NCI-H446 treated with DMSO at 0.1 percent for 48 hours (cell line): ENCODE measurements at places on chromosomes 11 and 22.

DNA sequence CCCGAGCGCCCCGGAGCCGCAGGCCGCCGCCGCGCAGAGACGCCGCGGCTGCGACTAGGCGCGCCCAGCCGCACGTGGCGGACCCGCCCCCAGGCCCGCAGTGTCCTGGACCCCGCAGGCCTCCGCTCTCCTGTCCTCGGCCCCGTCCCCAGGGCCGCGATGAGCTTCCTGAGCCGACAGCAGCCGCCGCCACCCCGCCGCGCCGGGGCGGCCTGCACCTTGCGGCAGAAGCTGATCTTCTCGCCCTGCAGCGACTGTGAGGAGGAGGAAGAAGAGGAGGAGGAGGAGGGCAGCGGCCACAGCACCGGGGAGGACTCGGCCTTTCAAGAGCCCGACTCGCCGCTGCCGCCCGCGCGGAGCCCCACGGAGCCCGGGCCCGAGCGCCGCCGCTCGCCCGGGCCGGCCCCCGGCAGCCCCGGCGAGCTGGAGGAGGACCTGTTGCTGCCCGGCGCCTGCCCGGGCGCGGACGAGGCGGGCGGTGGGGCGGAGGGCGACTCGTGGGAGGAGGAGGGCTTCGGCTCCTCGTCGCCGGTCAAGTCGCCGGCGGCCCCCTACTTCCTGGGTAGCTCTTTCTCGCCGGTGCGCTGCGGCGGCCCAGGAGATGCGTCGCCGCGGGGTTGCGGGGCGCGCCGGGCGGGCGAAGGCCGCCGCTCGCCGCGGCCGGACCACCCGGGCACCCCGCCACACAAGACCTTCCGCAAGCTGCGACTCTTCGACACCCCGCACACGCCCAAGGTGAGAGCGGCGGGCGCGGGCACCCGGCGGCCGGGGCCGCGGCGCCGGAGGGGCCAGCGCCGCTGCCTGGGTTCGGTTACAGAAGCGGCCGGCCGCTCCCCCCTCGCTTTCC is 528 bp downstream of the WEE1 start:
- peak; percentile 59 for DNase-seq

- no peak for DNase-seq
Observed at GRCh38 chr22:21946262-21946925, 6.3 kb downstream of the PPM1F start.

GRCh38 chr11:87421422-87421821 is 383.7 kb downstream of the TMEM135 start:
- DNase-seq: peak; percentile 65

DNA sequence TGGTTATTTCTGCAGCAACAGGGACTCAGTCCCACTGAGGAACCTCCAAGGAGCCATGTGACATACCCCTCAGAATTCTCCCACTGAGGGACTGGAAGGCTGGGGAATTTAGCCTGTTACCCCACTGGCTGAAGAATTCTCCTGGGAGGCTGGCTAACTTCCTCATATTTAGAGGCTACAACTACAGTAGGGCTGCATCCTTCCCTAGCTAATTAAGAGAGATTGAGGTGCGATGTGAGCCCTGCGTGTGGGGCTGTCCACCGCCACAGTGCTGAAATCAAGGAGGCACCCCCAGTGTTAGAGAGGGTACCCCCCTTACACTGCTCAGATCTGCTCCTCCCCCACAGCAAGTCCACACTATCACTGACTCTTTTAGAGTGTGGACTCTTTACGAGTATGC is 21.1 kb downstream of the EIF3F start:
- DNase-seq: no peak

GRCh38 chr11:4539603-4540219 is 5.3 kb upstream of the OR52M1 start:
- DNase-seq: no peak
